ENCODE measurements at places on chromosomes 6 and 20.

DNA sequence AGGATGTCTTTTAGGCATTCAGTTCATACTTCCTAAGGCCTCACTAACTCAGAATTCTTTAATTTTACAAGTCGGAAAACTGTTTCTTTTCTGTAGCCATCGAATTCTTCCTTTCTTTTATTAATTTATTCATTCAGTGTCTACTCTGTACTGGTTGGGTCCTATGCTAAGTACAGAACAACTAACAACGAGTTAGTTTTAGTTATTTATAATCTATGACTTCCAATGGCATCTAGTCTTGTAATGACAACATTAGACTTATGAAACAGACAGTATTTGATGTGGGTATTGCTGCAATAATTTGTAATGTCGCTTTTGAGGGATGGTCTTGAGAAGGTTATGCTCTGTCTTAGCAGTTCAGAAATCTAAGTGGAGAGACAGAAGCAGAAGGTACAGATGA, 55.3 kb upstream of the TINAG start:
- no peak for DNase-seq

DNA sequence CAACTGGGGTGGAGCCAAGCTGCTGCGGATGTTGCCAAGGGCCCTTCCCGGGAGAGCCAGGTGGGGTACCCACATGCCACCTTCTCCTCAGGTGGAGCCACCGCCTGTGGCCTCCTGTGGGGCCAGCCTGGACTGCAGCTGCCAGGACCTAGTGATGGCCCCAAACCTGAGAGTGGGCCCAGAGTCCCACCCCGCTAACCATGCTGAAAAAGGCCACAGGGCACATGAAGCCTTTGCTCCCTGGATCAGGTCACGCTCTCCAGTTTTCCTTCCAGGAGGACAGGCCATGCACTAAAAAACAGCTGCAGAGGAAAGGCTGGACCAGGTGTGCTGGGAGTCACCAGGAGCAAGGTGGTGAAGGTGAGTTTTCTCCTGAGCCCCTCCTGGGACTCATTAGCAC, 73.9 kb upstream of the SLC22A16 start:
- no peak for DNase-seq

GRCh38 chr6:116127771-116128493, 2.0 kb upstream of the COL10A1 start:
- DNase-seq, result no peak

DNA sequence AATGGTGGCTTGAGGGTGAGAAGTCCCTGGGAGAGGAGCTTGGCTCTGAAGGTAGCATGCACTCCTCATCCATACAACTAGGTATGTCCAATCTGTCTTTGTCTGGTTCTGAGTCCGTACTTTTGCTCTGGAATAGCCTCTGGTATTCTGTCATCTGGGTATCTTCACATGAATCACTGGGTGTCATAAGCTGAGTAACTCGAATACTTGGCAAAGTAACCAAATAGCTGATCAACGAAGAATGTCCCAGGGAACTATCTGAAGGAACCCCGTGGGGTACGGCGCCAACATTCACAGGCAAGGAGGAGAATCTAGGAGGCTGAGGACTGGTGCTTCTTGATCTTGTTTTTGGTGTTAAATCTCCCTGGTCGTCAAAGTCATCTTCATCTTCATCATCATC, 184.8 kb downstream of the HIVEP2 start:
- no peak for DNase-seq

GRCh38 chr6:47097092-47097945, 55.2 kb upstream of the ADGRF1 start:
- no peak for DNase-seq

- DNase-seq, result no peak
Observed at GRCh38 chr6:105550955-105551620, 148.2 kb upstream of the PREP start.

All from esophagus squamous epithelium (tissue), 5 donors.